ENCODE measurements at places on chromosomes 2 and 18.
A peak's percentile ranks its signal among the peaks of the same experiment; 100 is the strongest.

DNA sequence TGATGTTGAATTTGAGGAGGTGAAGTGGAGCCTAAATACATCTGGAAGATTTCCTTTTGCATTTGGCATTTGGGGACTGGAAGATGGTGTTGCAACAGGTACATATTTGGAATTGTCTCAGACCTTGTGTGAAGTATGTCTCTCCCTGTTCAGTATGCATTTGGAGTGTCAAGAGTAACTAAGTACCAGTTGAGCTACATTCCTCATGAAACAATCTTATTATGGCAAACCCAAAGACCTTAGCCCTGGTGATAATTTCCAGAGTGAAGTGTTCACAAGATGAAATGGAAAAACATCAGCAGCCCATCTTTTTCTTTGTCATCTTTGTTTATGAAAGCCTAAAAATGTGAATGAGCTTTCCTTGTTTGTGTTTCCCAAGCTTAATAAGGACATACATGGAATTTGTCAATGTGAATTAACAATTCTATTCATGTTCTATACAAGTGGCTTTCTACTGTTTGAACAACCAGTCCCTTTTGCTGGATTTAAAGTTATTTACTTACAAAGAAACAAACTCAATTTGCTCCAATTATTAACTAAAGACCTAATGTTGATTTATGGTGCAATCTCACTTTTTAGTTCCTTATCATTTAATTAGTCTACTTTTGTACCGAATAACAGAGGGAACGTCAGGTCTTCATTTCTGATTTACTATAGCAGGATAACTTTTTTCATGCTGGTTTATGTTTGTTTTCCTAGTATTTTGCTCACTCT lies 42.1 kb upstream of the PPP1R1C start:
- DNase-seq = no peak

DNA sequence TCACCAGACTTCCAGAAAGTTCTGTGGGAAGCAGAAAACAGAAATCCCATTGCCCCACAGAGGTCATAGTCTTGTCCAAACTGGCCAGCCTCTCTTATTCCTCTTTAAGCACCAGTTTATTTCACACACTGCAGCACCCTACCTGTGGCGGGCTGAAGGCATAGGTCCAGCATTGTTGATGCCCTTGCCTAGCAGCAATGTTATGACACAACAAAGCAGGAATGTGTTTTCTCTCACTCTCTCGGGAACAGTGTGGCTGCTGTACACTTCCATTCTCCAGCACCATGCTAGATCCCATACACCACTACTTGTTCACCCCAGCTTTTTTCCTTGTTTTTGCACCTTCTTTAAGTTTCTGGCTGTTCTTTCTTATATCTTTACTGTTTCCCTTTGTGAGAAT lies 181.6 kb downstream of the DNAH6 start:
- DNase-seq = no peak

- no peak for DNase-seq
Observed at GRCh38 chr2:196383799-196384198, 212.4 kb upstream of the STK17B start.

GRCh38 chr2:206670531-206671319 lies 28.4 kb downstream of the FAM237A start:
- DNase-seq = no peak

DNA sequence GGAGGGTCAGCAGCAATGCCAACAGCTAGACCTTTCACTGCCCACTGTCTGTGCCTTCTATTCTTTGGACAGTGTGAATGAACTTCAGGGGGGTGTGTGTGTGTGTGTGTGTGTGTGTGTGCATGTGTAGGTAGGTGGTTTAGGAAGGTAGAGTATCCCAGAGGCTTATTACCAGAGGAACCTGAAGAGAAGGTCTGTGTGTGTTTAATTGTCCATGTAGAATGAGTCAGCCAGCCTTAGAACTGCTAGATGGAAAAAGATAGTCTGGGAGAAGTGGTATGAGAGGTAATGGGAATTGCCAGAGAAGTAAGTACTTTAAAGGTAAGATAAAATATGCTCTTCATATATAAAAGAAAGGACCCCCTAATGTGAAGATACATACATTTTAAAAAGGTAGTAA lies 522.2 kb downstream of the PIK3C3 start:
- no peak for DNase-seq

DNA sequence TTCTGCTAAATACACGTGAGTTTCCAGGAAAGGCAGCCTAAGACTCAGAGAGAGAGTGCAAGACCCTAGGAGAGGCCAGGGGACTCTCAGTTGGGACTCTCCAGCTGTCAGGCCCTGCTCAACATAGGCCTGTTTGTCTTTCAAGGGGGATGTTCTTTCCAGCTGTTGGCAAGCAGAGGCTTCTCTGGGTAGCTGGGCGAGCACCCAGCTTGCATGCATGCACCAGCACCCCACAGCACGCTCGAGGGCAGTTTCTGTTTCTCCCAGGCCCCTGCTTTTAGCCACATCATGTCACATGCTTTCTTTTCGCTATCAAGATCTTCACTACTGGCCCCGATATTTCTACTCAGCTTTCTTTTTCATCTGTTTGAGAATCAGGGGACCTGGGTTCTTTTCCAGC lies 479.3 kb upstream of the HS6ST1 start:
- DNase-seq = no peak

GRCh38 chr2:42828487-42829425 lies 36.4 kb upstream of the HAAO start:
- peak; percentile 38 for DNase-seq

- DNase-seq = no peak
Observed at GRCh38 chr18:55443776-55444175, 144.2 kb downstream of the TCF4 start.

GRCh38 chr2:202373490-202373889 lies 2.6 kb upstream of the BMPR2 start:
- DNase-seq = no peak

- no peak for DNase-seq
Observed at GRCh38 chr18:51811883-51812282, 528.1 kb upstream of the DCC start.

DNA sequence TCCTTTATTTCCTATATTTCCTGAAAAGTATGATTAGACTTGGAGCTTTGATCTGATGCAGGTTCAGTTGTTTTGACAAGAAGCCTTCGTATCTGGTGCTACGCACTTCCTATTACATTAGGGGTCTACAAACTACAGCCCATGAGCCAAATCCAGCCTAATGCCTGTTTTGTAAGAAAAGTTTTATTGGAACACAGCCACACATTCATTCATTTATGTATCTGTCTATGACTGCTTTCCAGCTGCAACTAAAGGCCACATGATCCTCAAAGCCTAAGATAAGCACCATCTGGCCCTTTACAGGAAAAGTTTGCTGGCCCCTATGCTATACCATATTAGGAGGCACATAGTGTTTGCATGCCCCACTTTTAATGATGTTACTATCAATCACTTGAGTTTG lies 26.0 kb downstream of the EIF2AK3 start:
- no peak for DNase-seq

DNA sequence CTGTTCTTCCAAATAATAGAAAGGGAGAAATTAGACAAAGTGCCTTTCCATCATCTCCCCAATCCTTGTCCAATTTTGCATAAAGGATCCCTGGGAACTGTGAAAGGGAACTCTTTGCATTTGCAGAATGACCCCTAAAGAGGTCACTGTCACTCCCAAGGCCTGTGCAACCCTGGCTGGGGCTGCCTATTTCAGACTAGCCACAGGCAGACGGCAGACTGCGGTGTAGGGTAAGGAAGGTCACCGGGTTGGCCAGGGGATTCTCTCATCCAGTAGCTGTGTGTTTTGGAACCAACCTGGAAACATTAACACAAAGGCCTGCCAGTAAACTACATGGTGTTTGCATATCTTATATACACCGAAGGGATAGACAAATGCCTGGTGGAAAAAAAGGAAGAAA lies 818.7 kb downstream of the BCL11A start:
- no peak for DNase-seq

DNA sequence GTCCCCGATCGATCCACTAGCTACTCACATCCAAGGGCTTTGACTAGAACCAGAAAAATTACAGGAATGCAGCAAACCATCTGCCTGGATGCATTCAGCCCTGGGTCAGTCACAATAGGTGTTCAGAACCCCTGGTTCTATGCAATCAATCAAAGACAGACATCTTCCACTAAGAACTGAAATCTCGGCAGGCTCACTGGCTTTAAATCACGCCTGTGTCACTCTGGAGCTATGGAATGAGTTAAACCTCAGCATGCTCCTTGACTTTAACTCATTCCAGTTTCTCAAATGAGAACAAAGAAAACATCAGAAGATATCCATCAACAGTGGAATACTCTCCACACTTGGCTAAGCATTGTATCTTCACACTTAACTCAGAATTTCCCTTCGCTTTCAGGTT lies 68.1 kb upstream of the SPTBN1 start:
- no peak for DNase-seq

DNA sequence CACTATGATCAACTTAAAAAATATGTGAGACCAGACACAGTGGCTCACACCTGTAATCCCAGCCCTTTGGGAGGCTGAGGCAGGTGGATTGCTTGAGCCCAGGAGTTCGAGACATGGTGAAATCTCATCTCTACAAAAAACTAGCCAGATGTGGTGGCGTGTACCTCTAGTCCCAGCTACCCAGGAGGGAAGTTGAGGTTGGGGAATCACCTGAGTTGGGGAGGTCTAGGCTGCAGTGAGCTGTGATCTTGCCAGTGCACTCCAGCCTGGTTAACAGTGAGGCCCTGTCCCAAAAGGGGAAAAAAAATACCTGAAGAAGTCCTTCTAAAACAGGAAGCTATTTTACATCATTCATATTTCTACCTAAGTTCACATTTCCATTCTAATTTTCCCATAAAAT lies 144.0 kb downstream of the EML6 start:
- DNase-seq = no peak

- no peak for DNase-seq
Observed at GRCh38 chr2:74205596-74205995, 7.2 kb downstream of the MTHFD2 start.

Data from stimulated activated CD8-positive, alpha-beta memory T cell treated with anti-CD3 and anti-CD28 coated beads, Interleukin-7, amount 100 ng/mL, for 1 hour (primary cell).